ENCODE measurements at places on chromosomes 7 and 10.

DNA sequence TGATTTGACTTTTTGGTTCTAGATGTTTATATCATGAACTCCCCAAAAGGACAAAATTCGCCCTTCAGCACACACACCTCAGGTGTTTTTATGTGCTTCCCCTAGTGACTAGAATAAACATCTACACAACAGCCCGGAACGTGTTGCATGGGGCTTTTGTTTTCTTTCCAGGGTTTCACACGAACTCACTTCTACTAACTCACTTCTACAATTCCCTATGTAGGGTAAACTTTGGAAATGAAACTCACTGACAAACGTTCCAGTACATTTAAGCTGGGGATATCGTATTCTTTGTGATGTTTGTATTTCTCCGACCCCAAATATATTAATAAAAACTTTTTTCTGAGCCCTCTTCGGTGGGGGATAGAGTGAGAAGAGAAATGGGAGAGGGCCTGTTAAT is 1.4 kb downstream of the TRA2A start:
- peak; percentile 8 for DNase-seq

DNA sequence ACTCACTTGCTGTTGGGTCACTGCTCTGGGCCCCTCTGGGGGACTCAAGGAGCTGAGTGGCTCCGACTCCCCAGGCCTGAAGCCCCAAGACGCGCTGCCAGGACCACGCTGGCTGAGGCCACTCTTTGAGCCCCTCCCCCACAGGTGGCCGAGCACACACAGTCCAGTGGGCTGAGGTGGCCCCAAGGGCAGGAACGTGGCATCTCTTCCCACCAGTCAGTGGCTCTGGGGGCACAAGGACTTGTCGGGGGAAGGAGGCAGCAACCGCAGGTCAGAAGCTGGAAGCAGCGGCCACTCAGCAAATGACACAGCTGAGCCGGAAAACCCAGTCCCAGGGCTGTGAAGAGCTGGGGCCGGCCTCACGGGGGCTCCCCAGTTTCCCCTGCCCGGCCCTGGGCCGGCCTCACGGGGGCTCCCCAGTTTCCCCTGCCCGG is 24.1 kb downstream of the GRIFIN start:
- no peak for DNase-seq

DNA sequence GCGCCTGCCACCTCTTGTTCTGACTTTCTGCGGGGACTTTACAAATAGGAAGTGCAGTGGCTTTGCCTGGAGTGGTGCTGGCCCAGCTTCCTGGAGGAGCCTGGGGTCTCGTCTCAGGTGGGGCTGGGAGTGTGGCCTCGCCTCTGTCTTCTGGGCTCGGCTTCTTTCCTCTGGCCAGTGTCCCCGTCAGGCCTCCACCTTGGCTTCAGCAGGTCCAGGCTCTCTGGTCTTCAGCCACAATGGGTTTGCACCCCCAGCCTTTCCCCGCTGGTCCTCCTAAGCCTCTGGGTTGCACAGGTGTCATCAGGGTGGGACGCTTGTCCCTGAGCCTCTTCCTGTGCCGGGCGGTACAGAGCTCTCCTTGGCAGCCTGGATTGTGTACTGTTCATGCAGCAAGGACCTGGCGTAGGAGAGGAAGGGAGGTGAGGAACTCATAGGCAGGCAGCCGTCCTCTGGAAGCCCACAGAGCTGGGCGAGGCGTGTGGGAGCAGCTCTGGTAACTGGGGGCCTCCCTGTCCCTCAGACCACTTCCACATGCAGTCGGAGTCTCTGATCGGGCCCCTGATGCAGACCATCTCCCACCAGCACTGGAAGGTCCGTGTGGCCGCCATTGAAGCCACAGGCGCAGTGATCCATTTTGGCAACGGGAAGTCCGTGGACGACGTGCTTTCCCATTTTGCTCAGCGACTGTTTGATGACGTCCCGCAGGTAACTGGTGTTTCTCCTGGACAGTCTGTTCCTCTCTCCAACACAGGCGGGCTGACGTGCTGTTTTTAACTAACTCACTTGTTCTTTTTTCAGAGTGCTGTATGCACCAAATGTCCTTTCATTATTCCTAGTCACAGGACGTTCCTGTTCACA is 2.3 kb upstream of the PRKAR1B start:
- no peak for DNase-seq

DNA sequence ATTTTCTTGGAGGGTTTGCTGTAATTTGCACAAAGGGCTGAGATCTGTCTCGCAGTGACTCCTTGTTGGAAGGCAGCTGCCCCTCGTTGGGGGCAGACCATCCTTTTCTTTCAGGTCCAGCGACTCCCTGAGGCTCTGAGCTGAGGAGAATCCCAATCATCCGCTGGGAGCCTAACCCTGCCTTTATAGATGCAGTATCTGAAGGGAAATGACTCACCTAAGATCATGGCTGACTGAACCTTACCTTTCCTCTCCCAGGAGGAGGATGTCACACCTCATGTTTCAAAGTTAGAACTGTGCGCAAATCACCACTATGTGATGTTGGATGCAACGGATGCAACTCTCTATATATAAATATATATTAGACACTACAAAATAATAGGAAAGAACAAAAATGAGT is 36.4 kb upstream of the MXI1 start:
- no peak for DNase-seq

Measured in stimulated activated CD8-positive, alpha-beta memory T cell treated with anti-CD3 and anti-CD28 coated beads, Interleukin-2, amount 100 ng/mL, for 1 hour (primary cell).